Gastroesophageal sphincter (tissue), 4 donors: ENCODE measurements at places on chromosomes 6 and 20.

DNA sequence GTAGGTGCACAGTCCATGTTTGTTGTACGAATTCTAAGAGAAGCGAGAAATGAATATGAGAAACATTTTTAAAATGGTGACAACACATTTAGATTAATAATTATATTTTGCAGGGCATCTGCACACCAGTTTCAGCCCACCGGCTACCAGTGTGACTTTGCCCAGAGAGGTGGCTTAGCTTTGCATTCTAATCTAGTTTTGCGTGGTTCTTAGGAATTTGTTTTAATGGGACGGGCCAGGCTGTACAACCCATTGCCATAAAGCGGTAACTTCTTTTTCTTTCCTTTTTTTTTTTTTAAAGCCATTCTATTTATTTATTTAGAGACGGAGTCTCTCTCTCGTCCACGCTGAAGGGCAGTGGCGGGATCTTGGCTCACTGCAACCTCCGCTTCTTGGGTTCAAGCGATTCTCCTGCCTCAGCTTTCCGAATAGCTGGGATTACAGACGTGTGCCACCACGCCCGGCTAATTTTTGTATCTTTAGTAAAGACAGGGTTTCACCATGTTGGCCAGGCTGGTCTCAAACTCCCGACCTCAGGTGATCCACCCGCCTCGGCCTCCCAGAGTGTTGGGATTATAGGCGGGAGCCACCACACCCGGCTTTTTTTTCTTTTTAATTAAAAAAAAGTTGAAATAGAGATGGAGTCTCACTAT is 829 bp downstream of the MANBAL start:
- ATAC-seq = no peak

DNA sequence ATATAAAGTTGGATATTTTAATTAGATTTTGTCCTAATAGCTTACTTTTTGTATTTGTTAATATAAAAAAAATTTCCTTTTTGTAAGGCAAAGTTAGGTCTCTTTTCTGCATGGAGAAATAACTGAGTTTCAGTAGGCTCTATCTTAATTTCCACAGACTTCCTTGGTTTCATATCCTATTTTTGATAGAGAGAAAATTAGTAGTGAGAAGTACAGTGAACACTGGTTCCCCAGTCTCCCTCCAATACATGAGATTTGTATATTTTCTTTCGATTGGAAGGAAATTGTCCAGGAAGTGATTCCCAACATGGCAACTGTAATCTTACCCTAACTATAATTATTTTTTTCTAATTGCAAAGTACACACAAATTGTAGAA is 26.4 kb downstream of the TRIM27 start:
- ATAC-seq = no peak

DNA sequence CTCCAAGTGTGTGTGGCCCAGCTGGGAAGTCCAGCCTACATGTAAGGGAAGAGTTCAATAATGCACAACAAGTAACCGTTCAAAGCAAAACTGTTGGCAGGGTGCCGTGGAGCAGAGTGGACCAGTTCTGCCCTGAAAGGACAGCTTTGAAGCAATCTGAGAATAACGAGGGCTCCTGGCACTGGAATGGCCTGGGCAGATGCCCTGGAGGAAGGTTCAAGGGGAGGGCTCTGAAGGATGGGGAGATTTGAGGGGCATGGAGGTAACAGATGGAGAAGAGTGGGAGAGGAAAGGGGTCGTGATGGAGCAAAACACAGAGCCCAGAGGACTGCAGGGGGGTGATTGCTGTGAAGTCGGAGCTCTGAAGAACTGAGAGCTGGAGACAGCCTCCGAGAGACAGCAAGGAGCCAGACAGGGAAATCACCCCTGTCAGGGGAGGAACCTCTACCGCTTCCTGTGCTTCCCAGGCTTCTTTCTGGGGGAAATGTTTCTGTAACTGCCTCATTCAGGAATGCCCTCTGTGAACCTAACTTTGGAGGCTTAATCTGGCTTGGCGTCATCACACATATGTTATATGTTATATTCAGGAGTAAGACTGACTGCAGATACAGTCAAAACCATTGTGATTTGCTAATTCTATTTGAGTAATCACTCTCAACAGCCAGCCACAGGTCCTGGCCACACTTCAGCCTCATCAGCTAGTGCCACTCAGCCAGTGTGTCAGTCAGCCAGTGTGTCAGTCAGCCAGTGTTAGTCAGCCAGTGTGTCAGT is 41.2 kb downstream of the ZC3H12D start:
- no peak for ATAC-seq

DNA sequence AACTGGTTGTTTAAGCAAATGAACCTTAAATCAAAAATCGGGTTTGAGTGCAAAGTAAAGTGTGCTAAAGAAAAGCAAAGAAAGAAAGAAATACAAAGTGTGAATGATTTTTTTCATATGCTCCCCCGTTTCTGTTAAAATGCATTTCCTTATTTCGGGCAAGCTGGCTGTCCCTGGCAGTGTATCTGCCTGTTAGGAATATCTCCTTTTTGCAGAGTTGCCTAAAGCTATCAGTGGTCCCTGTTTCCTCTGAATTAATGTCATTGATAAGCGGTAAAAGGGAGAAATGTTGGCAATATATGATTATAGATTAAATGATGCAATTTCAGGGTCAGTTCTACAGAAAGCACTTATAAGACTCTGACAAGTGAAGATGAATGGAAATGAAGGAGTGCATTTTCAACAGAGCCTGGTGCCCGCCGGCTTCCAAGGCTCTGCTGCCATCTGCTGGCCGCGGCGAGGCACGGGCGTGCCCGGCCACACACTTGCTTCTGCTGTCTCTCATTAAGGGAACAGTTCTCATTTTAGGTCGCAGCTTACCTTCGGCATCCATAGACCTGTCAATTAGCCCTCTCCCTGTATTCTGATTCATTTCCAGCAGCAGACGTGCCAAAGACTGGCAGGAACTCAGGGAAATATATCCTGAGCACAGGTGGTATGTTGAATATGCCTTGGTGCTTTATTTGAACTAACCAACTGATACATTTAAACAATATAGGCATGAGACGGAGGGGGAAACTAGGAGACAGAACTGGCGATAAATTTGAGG is 381.9 kb downstream of the C6orf118 start:
- peak; percentile 68 for ATAC-seq

- no peak for ATAC-seq
Observed at GRCh38 chr20:9507544-9508239, 6.7 kb upstream of the LAMP5 start.

DNA sequence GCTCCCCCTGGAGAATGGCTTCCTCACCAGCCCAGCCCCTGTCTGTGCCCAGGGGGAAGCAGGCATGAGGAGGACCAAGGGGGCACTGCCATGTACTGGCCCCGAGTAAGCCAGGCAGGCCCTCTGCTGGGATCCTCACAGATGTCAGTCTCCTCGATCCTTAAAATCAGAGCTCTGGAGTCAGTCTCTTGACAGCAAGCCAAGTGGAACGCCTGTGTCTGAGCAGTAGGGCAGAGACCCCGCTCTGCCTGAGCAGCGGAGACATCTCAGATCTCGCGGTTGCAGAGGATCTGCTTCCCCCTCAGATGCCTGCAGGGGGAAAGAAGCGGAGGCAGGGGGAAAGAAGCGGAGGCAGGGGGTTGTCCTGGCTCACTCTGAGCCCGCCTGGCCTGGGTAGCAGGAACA is 92.6 kb downstream of the SNX5 start:
- no peak for ATAC-seq

- ATAC-seq = no peak
Observed at GRCh38 chr20:58470336-58471192, 44.6 kb downstream of the APCDD1L start.
